ENCODE measurements at places on chromosomes 16 and 17.

GRCh38 chr16:12132290-12132689 is 155.8 kb downstream of the SNX29 start:
- no peak for DNase-seq

- DNase-seq, result no peak
Measured at GRCh38 chr17:18261146-18261515, 669 bp downstream of the MIEF2 start.

- DNase-seq, result no peak
Measured at GRCh38 chr16:48435906-48436305, 50.7 kb upstream of the SIAH1 start.

- DNase-seq, result no peak
Measured at GRCh38 chr17:77470800-77471733, 330.3 kb downstream of the SEC14L1 start.

DNA sequence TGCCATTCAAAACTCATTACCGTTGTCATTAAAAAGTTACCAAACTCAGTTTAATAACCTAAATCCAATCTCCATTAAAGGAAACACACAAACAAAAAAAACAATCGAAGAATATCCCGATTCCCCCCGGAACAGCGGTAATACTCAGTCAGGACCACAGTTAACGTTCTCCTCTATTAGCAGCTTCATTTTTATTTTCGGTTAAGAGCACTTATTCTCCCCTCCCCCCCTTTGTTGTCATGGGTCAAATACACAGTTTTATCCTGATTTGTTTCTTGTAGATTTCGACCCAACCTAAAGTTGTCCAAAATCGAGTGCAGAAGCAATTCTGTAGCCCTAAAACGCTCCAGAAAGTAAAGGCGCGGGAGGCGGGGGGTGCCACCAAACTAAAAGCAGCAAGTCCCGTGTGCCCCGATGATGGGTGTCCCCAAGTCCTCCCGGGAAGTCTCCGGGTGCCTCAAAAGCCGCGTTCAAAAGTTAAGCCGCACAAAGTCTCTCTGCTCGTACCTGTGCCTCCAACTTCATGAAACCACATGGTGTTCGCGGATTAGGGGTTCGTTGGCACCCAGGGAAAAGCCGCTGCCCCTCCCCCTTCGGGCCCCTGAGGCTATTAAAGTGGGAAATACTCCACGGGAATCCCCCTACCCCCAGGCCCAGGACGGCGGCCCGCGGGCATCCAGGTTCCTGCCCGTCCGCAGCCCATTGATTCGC is 996 bp downstream of the SUMO2 start:
- peak; percentile 39 for DNase-seq

- DNase-seq, result no peak
Measured at GRCh38 chr17:50188921-50189549, 12.4 kb downstream of the COL1A1 start.

DNA sequence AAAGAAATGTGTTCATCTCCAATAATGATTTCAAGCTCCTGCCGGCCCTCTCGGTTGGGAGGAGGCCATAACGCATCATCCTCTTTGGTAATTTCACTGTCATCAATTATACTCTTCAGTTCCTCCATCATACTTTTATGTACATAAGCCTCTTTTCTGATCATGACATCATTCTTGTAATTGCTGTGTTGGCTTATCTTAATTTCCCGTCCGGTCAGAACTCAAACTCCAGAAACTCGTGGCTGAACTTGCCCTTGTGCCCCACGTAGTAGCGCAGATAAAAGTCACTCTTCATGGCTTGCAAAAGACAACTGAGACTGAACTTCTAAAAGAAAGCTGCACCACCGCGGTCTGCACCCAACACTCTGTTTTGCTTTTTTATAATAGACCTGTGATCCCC is 13.6 kb downstream of the TMEM220 start:
- DNase-seq, result no peak

GRCh38 chr17:40361063-40361924 is 3.2 kb downstream of the GJD3 start:
- no peak for DNase-seq

DNA sequence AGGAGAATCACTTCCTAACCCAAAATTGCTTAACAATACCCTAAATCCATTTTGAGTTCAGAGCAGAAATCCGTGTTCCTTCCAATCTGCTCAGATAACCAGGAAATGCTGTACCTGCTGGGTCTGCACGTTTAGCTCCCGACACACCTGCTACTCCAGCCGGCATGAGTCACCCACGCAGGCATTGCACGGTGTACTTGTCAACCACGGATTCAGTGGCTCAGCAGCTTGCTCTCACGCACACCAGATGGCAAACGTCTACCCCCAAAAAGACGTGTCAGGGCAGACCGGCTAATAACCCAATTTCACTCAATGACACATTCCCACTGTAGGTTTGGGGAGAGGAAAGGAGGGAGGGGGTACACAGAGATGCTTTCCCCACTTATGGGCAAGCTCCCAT is 468.1 kb downstream of the SOX9 start:
- DNase-seq, result no peak

GRCh38 chr17:39979893-39980350 is 685 bp upstream of the PSMD3 start:
- no peak for DNase-seq

DNA sequence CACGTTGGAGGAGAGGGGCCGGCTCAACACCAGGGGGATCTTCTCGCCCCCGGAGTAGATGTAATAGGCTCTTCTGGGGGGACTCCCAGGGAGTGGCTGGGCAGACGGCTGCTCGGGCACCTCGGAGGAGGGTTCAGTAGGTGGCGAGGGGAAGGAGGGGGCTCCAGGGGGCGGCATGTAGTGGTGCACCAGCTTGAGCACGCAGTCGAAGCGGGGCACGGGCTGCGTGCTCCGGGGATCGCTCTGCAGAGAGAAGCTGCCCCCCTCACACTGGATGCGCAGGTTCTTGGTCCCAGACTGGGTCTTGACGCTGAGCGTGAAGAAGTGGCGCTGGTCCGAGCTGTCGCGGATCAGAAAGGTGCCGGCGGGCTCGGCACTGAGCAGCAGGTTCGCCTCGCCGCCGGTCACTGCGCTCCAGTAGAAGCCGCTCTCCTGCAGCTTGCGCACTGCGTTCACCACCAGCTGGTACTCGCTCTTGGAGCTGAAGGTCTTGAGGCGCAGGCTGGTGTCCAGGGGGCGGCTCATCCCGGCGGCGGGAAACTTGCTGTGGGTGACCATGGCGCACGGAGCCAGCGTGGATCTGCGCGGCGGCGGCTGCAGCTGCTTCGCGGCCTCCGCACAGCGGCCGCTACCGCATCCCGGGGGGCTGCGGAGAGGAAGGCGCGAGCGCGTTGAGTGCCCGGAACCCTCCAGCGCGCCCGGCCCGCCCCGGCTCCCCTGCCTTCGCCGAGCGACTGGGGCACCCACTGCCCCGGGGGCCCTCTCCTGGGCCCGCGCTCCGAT is 1.1 kb downstream of the SOCS3 start:
- DNase-seq, result no peak

DNA sequence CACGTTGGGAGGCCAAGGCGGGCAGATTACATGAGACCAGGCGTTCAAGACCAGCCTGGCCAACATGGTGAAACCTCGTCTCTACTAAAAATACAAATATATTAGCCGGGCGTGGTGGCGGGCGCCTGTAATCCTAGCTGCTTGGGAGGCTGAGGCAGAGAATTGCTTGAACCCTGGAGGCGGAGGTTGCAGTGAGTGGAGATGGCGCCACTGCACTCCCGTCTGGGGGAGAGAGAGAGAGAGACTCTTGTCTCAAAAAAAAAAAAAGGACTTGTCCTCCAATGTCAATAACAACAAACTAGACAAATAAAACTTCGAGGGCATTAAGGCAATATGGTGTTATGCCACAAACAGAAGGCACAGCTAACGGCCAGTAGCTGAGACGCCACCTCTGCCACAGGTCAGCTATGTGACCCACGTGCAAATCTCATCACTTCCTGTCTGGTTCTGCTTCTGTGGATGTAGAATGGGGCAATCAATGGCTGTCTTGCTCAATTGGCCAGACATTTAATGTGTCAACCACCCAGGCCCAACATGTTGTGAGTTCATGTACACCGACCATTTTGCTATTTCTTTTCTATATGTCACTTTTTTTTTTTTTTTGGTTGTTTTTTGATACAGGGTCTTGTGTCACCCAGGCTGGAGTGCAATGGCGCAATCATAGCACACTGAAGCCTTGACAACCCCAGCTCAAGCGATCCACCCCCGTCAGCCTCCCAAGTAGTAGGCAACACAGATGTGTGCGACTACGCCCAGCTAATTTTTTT is 834 bp upstream of the TXNDC11 start:
- DNase-seq, result peak; percentile 13
